ENCODE measurements at places on chromosomes 11 and 22. TPM values are rescaled to one million over a fixed set of nuclear protein-coding genes. Genes with fewer than 3 reads are reported as not detected.

SERPIND1 gene
- total RNA-seq, result not detected

OR51B4 gene
- total RNA-seq, result not detected

HEPN1 gene
- not detected for total RNA-seq

FAM168A gene
- 24.3 TPM for total RNA-seq

ARHGAP20 gene
- 0.67 TPM for total RNA-seq

PGA5 gene
- total RNA-seq, result not detected

KRTAP5-7 gene
- total RNA-seq, result not detected

GDPD4 gene
- total RNA-seq, result not detected

SLC1A2 gene
- 0.30 TPM for total RNA-seq

MRGPRX3 gene
- not detected for total RNA-seq

YAP1 gene
- total RNA-seq, result 124 TPM

OTOG gene
- total RNA-seq, result not detected

GAS2 gene
- 2.8 TPM for total RNA-seq

FGF3 gene
- not detected for total RNA-seq

ACTN3 gene
- 96.6 TPM for total RNA-seq

KRTAP5-2 gene
- total RNA-seq, result not detected

OR4D9 gene
- total RNA-seq, result not detected

GRK3 gene
- total RNA-seq, result 1.8 TPM

SCGB1C1 gene
- total RNA-seq, result not detected
